Hematopoietic multipotent progenitor cell treated with erythropoietin and hydrocortisone succinate and interleukin-3 and kit ligand, for 17 days (in vitro differentiated cells): ENCODE measurements at places on chromosomes 5 and 9.
A peak's percentile ranks its signal among the peaks of the same experiment; 100 is the strongest.

DNA sequence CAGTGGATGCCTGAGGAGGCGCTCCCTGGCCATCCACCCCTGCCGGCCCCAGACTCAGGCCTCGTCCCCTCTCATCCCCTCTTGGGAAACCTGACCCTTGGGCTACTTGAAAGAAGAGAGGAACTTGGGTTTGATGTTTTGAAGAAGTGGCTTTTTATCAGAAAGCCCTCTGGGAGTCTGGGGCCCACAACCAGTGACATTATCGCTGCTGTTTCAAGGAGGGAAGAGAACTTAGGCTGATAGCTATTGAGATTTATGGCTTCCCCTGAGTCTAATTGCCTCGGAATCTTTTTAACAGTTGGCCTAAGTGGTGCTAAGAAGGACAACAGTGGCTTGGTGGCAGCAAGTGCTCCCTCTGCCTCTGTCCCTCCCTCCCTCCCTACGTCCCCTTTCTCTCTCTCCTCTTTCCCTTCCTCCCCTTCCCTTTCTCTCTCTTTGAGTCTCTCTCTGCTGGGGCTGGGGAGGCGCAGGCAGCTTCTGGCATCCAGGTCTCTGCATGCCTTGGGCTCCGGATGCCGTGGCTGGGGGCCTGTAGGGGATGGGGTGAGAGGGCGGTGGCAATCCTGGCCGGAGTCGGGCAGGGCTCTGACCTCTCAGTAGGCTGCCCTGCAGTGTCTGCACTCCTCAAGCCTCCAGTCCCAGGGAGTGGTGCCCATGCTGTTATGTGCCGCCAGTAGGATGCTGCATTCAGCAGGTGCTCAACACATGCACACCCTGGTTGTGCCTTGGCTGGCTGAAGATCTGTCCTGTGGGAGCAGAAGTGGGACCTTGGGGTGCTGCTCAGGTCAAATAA, 49.6 kb upstream of the RXRA start:
- DNase-seq = no peak

DNA sequence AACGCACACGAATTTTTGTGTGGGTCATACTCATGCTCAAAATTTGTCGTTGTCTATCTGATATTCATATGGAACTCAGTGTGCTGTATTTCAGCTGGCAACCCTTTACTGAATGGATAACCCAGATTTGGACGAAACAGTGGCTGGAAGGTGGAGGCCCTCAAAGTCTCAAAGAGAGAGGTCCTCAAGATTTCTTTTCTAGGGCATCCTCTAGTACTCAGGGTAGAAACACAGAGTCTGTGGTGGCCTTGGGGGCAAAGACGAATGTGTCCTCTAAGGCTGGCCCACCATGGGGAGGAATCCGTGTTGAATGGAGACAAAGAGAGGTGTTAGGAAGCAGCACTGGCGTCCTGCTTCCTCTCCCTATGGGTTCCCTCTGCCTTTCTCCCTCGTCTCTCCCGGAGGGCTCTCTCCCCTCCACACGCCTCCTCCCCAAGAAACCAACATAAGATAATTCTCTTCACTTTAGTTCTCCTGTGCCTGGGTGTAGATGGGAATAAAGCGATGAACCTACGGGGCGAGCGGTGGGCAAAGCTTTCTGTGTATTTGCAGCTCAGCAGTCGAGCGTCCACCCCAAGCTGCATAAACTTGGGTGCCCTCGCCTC, 333.7 kb downstream of the CWC27 start:
- peak; percentile 37 for DNase-seq

DNA sequence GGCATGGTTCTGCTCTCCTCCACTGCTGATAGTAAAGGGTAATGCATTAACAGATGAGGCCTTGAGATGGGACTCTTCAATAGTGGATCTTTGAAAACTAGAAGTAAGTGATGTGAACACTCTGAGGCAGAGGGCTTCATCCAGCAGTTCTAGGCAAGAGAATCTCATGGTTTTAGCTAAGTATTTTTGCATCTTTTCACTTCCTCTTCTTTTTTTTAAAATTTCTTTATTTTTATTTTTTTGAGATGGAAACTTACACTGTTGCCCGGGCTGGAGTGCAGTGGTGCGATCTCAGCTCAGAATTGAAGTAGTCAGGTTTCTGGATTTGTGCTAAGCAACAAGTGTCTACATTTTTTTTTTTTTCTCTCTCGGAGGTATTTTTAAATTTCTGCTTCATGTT, 101.9 kb downstream of the MTRR start:
- no peak for DNase-seq

- no peak for DNase-seq
Measured at GRCh38 chr5:76691467-76692273, 24.3 kb upstream of the F2R start.
